NB4 (cell line): ENCODE measurements at places on chromosomes 16 and 17.

GRCh38 chr17:51184124-51184523, 17.9 kb downstream of the NME2 start:
- no peak for DNase-seq

DNA sequence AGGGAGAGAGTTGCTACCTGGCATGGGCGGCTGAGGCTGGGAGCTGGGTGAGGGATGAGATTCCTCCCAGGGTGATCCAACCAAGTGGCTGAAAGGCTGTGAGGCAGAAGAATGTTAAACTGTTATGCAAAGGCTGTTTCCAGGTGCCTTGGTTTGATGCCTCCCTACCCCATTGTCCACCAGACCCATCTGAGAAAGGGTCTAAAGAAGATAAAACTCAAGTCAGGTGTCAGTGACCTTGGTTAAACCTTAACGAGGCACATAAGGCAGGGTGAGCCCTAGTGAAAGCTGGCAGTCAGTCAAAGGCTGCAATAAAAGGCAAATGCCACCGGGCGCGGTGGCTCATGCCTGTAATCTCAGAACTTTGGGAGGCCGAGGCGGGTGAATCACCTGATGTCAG, 23.8 kb downstream of the LDHD start:
- DNase-seq: no peak

GRCh38 chr17:67575325-67575724, 142.4 kb upstream of the NOL11 start:
- no peak for DNase-seq

DNA sequence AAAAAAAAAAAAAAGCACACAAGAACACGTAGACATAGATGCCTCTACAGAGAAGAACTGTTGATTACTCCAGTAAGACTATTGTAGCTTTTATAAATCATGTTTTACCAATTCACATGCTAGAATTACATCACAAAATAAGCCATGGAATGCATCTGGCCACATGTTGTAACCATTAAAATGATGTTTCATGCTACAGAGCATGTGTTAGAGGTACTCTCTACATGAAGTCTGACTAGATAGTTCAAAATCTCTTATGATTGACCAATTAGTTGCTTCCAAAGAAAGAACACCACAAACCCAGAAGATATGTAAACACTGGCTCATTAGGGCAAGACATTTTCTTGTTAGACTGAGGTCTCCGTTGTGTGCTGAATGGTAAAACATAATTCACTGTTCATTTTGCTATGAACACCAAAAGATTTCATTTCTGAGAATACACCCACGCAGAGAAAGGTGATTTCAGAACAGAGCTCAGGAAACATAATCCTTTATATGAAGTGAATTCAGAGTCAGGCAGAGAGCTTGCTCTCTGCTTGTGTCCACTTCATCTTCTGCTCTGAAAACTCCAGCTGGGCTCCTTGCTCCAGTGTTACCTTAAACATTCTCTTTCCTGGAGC, 411.4 kb upstream of the SOX9 start:
- DNase-seq: no peak

GRCh38 chr17:45149669-45150664, 1.7 kb downstream of the HEXIM1 start:
- peak; percentile 67 for DNase-seq

DNA sequence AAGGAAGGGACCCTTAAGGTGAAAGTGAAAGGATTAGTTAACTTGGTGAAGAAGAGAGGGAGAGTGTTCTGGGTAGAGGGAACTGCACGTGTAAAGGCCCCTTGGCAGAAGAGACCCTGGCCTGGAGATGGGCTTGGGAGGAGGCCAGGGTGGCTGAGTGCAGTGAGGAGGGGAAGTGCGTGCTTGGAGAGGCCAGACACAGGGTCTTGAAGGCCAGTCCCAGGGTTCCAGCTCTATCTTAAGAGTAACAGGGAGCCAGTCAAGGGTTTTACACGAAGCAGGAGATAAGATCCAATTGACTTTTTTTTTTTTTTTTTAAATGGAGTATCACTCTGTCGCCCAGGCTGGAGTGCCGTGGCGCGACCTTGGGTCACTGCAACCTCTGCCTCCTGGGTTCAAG, 15.2 kb upstream of the DOK4 start:
- no peak for DNase-seq

DNA sequence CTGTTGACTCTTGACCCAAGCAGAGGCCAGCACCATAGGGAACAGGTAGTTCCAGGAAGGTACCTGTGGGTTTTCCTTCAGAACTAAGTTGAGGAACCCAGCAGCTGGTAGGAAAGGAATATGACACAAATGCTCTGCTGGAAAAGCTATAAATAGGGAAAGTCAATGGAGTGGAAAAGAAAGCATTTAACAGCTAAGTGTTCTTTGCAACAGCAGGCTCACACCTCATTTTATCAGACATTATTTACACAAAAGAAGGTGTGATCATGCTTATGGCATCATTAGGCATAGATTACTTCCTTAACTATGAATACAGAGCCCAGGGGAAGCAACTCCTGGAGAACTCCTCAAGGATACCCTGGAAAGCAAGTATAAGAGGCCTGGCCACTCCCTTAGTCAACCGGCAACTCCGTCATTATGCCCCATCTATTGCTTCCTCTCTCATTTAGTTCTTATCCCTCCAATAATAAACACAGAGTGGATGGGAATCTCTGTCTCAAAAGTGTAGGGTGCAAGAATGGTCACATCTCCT, 128.1 kb downstream of the HS3ST2 start:
- DNase-seq: no peak

- DNase-seq: no peak
These were observed 151.2 kb upstream of the AXIN2 start for GRCh38 chr17:65712383-65713267.

DNA sequence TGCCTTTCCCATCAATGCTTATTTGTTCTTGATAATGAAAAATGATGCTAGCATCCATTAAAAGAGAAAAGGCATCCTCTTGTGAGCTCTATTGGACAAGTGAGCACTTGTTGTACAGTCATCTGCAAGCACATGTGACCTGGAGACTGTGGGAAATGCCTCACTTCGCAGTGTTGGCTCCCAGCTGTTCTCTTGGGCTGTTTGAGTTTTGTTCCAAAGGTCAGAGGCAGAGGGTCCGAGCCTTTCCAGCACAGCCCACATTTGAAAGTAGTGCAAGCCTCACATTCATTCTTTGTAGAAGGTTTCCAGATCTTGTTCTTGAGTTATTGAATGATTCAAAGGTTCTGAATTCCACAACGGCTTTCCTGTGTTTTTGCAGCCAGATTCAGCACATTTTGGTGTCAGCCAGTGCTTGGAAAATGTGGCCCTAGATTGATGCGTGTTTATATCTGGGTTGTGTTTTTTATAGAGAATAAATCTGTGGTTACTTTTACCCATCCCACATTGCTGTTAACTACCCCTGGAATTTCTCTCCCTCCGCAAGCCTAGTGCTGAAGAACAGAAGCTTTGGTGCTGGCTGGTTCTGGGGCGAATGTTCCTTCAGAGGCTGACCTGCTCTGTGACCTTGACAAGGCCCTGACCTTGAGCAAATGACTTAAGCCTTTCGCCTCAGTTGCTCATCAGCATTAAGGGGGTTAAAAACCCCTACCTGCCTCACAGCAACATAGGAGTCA, 49.8 kb downstream of the CDH1 start:
- no peak for DNase-seq

DNA sequence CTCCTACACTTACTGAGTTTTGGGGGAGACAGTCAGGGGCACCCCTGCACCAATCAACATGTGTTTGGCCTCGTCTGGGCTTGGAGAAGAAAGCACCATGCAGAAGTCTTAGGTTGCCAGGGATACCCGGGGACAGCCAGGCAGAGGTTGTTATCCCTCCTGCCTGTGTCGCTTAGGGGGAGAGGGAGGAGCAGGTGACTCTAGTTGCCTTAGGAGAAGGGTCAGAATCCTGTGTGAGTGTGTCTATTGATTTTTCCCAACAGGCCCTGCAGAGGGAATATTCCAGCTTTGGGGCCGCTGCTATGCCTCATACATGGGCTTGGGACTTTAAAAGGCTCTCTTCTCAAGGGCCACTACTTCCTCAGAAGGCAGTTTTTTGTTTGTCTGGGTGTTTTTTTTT, 89.1 kb downstream of the RGS9 start:
- DNase-seq: no peak

DNA sequence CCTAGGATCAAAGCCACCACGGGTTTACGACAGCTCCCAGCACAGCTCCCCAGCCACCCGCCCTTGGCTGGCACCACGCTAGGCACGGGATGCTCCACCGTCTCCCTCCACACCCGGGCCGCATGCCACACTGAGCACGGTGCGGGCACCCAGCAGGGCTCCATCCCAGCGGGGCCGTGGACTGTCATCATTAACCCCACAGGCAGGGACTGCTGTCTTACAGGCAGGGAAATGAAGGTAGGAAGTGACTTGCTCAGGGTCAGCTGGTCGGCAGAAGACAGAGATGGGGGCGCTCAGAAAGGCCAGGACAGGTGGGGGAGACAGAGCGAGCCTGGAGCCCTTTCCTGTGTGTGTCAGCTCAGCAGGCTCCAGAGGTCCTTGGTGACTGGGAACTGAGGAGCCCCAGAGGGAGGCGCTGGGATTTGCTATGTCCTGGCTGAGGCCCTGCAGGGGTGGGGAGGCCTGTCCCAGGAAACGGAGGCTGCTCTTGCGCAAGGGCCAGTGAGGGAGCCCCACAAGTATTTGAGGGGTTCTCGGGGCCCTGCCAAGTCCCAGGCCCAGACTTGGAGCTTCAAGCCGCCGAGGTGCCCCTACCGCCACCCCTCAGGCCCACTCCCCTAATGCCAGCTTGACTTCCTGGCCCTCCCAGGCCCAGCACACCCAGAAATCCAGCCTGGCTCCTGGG, 3.2 kb downstream of the UBALD1 start:
- DNase-seq: peak; percentile 33

DNA sequence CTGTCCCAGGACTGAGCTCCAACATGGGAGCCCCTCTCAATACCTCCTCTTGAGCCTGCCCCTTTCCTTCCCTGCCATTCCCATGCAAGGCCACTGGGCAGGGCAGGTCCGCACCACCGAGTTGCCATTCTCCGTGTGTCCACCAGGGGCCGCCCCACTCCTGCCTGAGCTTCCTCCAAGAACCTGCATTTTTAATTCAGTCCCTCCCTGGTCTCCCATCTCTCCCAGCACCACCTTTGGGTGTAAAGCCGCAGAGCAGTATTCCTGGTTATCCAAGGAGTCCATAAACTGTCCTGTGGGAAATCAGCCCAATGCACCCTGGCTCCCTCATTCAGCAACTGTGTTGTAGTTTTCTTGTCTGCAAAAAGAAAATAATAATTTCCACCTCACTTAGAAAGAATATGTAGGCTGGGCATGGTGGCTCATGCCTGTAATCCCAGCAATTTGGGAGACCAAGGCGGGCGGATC, 15.9 kb upstream of the ANKRD40CL start:
- DNase-seq: peak; percentile 85

GRCh38 chr16:79869304-79870015, 268.9 kb upstream of the MAF start:
- DNase-seq: no peak

- no peak for DNase-seq
These were observed 5.9 kb upstream of the UTP6 start for GRCh38 chr17:31907342-31907962.

DNA sequence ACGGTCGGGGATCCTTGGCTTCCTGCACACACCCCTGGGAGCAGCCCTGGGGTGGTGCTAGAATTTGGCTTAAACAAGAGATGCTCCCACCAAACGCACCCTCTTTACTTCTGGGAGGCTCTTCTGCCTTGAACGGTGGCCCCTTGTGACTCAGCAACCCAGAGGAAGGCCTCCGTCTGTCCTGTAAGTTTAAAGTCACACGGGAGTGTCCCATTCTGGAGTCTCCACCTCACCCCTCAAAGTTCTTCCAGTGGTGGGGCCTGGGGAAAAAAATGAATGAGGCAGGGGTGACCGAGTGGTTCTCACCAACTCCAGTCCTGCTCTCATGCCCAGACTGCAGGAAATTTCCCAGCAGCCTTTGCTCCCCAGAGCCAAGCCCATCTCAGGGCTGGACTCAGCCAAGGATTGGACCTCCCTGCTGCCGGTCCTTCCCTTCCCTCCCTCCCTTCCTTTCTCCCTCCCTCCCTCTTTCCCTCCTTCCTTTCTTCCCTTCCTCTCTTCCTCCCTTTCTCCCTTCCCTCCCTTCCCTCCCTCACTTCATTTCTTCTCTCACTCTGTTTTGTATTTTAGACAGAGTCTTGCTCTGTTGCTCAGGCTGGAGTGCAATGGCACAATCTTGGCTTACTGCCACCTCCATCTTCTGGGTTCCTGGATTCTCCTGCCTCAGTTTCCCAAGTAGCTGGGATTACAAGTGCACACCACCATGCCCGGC, 11.4 kb downstream of the ITGAD start:
- DNase-seq: peak; percentile 18
